ENCODE measurements at places on chromosomes 2 and 18.

GRCh38 chr2:230981704-230982103 lies 14.2 kb upstream of the SPATA3 start:
- peak; percentile 38 for DNase-seq

GRCh38 chr2:202636213-202636513 lies 1.4 kb downstream of the FAM117B start:
- no peak for DNase-seq

DNA sequence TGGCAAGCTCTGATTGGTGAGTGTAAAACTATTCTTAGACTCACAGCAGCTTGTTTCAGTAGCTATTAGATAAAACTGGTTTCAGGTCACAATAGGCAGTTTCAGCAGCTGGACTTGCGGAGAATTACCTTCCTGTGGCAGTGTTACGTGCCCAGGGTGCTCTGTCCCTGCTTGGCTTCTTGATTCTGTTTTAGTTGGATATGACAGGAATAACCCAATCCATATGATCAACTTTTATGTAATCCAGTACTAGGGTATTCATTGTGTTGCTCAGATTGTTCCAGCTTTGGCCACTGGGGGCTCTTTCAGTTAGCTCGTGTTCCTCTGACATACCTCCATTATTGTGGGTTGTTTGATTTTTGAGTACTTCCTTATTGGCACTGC lies 43.1 kb downstream of the INPP4A start:
- DNase-seq: peak; percentile 60

- DNase-seq: no peak
Observed at GRCh38 chr2:160322320-160322719, 122.2 kb upstream of the ITGB6 start.

Measured in CD4-positive, alpha-beta T cell treated with Interleukin-4 for 4 hours (primary cell).